ENCODE measurements at places on chromosomes 6 and 20. TPM values are rescaled to one million over a fixed set of nuclear protein-coding genes. Genes with fewer than 3 reads are reported as not detected.

Gene FOXC1
- 4.8 TPM for total RNA-seq

Gene FAM217A
- total RNA-seq: not detected

Gene CALHM4
- not detected for total RNA-seq

Gene CRISP2
- not detected for total RNA-seq

Gene TEAD3
- total RNA-seq: 6.2 TPM

Gene CTCFL
- total RNA-seq: not detected

Gene TTLL9
- total RNA-seq: not detected

Gene RAET1L
- not detected for total RNA-seq

Gene BANF2
- not detected for total RNA-seq

Gene SIRPB1
- total RNA-seq: 6.2 TPM

Gene C6orf141
- total RNA-seq: 14.7 TPM

Gene CDSN
- total RNA-seq: not detected

Gene ZKSCAN3
- total RNA-seq: 3.1 TPM

Gene ATP9A
- 82.7 TPM for total RNA-seq

Gene GNL1
- 36.9 TPM for total RNA-seq

Gene RBBP8NL
- not detected for total RNA-seq

Gene PRR18
- 0.16 TPM for total RNA-seq

Gene MAP7
- 4.6 TPM for total RNA-seq

Gene ARMH2
- total RNA-seq: not detected

Gene OR2H2
- total RNA-seq: not detected

Gene SLC26A8
- 2.2 TPM for total RNA-seq

Gene PTK6
- total RNA-seq: 0.68 TPM

Gene PERP
- 31.6 TPM for total RNA-seq

Gene MUC22
- total RNA-seq: not detected
